ENCODE measurements at places on chromosomes 2 and 18.

- DNase-seq, result no peak
These were observed 42.1 kb upstream of the CREG2 start for GRCh38 chr2:101429453-101429852.

DNA sequence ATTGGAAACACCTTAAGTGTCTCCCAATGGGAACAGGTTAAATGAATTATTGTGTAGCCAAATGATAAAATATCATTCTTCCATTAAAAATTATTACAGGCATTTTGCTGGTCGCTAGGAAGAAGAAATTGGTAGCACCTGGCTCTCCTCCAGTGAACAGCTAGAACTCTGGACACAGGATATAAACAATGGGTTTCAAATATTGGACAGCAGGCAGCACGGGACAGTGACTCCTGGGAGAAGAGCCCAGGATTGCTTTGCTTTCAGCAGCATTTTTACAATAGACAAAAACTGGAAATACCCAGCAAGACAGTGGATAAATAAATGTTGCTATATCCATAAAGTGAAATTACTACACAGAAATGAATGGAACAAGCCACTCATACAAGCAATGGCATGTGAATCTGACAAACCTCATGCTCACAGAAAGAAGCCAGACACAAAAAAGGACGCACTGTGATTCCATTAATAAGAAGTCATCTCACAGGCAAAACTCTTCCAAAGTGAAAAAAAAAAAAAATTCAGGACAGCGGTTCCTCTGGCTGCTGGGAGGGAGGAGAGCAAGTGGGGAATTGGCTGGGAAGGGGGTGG, 50.5 kb downstream of the LAMA1 start:
- DNase-seq, result no peak

- no peak for DNase-seq
These were observed 65.0 kb upstream of the TSPYL6 start for GRCh38 chr2:54321047-54321446.

DNA sequence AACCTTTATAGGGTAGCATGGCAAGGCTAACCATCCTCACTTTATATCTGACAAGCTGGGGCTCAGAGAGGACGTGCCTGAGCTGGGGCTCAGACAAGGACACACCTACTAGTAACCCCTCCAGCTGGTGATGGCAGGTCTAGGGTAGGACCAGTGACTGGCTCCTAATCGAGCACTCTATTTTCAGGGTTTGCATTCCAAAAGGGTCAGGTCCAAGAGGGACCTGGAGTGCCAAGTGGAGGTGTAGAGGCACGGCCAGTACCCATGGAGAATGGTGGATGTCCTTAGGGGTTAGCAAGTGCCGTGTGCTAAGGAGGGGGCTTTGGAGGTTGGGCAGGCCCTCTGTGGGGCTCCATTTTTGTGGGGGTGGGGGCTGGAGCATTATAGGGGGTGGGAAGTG, 1.2 kb upstream of the DES start:
- no peak for DNase-seq

DNA sequence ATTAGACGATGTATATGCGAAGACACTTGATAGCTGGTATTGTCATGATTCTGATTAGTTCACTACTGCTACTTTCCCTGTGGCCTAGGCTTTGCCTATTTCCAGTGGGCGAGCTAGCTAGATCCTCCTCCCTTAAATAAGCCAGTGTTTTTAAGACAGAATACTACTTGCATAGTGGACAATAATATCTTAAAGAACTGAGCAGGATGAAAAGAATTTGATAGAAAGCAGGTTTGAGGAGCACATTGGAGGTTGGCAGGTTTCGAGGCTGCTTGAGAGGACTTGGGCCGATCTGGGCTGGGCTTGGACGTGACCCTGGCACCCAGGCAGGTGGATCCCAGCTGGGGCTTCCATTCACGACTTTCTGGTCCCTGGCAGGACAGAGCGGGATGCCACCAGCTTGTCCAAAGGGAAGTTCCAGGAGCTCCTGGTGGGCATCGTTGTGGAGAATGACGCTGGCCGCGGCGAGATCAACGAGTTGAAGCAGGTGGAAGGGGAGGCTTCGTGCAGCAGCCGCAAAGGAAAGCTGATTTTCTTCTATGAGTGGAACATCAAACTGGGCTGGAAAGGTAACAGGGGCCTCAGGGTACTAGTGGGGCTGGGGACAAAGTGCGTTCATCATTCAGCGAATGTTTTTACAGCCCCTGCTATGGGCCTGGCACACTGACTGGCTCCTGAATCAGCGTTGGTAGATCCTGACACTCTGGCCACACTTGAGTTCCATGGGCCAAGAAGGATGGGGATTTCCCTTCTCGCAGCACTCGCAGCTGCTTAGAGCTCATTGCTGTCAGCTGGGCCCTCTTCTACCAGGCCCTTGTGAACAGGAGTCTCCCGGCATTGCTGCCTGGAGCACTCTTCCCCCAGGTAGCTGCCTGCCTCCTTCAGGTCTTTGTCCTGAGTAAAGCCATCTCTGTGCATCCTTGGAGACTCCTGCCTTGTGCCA, 16.9 kb downstream of the C2orf74 start:
- no peak for DNase-seq

- DNase-seq, result no peak
These were observed 181.1 kb upstream of the ARL4C start for GRCh38 chr2:234677758-234678538.

GRCh38 chr2:53515435-53516332, 251.9 kb upstream of the CHAC2 start:
- no peak for DNase-seq

DNA sequence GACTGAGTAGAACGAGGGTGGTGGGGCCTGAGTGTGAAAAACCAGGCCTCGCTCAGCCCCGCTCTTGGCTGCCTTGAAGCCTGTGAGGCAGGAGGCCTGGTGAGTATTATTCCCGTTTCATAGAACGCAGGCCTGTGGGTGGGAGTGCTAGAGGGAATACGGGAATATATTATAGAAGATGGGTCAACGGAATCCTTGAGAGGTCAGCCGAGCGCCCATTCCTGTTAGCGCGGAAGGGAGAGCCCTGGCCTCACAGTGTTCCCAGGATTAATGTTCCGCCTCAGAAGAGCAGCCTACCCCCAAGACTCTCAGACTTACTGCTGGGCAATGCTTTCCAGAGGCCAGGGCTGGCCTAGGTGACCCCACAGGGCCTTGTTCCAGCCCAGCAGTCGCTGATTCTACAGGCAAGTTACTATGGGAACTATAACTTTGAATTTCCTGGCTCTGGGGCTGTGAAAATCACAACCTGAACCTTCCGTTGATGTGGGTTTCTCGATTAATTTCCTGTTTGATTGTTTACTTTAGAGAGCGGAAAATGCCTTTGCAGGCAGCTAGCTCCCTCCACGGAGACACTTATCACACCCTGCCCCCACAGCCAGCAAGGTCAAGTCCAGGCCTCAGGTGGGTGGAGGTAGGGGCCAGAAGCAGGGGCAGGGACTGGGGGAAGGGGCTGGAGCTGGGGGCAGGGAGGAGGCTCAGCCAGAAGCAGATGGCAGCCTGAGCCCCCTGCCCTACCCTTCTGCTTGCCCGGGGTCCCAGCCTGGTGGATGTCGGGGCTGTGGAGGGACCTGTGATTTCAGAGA, 108.3 kb downstream of the SMAD7 start:
- no peak for DNase-seq

DNA sequence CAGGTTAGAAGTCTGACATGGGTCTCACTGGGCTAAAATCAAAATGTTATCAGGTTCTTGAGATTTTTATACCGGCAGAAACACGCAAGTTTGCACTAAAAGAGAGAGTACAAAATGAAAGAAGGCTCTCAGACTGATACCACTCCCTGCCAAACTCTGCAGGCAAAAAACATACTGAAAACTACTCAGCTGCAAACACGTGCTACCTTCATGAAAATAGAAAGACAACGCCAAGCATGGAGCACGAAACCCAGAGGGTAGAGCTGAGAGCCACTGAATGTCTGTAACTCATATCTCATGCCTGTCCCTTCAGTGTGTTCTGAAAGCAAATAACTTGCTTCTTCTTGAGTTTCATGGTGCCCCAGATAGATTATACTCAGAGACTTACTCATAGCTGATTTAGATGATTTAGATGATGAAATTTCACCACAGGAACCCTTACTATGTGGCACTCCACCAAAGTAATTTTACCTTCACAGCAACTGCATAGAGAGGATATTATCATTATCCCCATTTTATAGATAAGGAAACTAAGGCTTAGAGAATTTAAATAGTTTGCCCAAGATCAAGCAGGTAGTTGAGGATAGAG, 313.0 kb upstream of the SLC39A10 start:
- no peak for DNase-seq

DNA sequence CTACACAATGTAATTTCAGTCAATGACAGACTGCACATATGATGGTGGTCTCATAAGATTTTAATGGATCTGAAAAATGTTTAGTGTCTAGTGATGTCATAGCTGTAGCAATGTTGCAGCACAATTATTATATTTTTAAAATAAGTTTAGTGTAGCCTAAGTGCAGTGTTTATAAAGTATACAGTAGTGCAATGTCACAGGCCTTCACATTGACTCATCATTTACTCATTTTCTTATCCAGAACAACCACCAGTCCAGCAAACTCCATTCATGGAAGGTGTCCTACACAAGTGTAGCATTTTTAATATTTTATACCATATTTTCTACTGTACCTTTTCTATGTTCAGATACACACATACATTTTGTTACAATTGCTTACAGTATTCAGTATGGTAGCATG, 663.1 kb downstream of the ERBB4 start:
- no peak for DNase-seq

- no peak for DNase-seq
These were observed 84.6 kb upstream of the CERS6 start for GRCh38 chr2:168371273-168372019.

- no peak for DNase-seq
These were observed 133.3 kb downstream of the PTRHD1 start for GRCh38 chr2:24659862-24660261.

GRCh38 chr2:157420771-157421323, 23.0 kb downstream of the CYTIP start:
- no peak for DNase-seq

DNA sequence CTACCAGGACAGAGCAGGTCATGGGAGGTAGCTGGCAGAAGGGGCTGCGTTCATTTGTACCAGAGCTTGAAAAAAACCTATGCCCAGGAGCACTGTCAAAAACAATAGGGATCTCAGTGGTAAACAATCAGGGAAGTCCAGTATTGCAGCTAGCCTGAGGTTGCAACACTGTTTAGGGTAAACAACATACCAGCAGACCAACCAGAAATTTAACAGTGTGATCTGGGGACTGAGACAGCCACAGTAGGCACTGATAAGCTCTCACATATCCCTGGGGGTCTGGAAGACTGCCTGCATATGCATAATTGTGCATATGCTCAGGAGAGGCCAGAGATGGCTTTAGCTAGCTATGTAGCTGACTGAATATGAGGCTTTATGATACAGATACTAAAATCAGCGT, 12.0 kb upstream of the ZCCHC2 start:
- DNase-seq, result no peak

DNA sequence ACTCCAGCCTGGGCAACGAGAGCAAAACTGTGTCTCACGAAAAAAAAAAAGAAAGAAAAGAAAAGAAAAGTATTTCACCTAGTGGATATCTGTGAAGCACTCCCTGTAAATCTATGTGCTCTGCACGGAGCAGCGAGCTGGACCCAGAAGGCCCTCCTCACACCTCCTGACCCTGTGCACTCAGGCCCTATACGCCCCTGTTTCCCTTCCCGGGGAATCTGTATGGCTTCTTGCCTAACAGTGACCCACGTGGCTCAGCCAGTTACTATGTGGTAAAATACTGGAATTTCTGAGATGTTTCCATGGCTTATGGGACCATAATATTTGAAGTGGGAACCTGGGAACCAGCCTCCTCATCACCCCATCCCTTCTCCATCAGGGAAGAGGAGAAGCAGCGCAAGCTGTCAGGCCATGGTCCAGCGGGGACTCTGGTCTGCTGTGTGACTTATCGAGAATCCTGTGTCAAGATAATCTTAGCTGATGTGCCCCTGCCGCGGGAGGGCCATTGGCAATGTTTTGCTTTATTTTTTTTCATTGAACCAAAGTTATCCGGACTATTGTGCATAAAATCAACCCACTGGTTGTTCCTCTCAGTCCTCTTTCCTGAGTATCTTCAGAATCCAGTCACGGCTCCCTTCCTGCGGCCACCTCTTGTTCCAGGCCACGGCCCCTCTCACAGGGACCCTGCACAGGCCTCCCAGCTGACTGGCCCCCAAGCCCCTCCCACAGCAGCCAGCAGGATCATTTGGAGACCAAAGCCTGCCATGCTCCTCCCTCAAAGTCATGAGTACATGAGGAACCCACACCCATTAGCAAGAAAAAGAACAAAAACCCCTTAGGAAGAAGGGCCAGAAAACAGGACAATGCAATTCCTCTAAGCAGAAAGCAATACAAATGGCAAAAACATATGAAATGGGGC, 30.6 kb downstream of the SDC1 start:
- no peak for DNase-seq

GRCh38 chr2:229521576-229521975, 192.8 kb downstream of the DNER start:
- no peak for DNase-seq

All from T47D (cell line).